Urothelium cell line (cell line): ENCODE measurements at places on chromosomes 1 and 21.

DNA sequence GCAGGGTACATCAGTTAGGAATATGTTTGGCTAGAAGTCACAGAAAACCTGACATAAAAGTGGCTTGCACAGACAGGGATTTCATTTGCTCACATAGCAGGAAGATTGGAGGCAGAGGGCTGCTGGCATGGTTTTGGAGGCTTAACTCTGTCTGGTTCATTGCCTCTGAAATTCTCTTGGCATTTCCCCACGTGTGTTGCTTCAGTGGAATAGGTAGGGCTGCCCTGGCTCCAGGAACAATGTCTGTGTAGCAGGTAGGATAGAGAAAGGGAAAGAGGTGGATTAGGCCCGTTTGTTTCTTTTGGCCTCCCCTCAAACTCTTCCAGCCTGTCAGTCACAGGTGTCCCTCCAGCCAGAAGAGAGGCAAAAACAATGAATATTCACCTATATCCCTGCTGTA, 20.5 kb upstream of the SIPA1L2 start:
- no peak for DNase-seq

- DNase-seq: no peak
These were observed 65.5 kb downstream of the SCCPDH start for GRCh38 chr1:246789454-246790339.

- DNase-seq: no peak
These were observed 95.5 kb upstream of the DPT start for GRCh38 chr1:168824418-168825065.

GRCh38 chr1:194731025-194731424, 1544.6 kb upstream of the B3GALT2 start:
- DNase-seq: no peak

GRCh38 chr1:225343618-225344017, 84.2 kb downstream of the LBR start:
- peak; percentile 14 for DNase-seq

GRCh38 chr1:174583316-174583715, 135.6 kb downstream of the GPR52 start:
- no peak for DNase-seq

DNA sequence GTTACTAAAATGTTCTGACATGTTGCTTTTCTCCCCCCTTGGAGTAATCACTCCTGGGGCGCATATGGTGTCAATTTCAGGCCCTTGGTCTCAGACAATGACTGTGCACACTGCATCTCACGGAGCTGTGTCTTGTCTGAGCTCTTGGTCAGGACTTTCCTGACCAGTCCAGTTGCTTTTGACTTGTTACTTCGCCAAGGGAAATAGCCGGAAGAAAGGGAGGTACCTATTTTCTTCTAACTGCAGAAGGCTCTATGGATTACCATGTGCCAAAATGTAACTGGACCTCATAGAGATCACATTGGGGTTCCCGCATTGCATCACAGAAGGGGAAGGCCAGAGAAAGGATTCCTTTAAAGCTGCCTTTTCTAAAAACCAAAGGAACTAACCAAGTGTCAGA, 68.6 kb downstream of the SPAG17 start:
- no peak for DNase-seq
